Bronchial epithelial cell (primary cell): ENCODE measurements at places on chromosomes 6 and 20.

GRCh38 chr6:111793711-111794111, 79.5 kb downstream of the FYN start:
- no peak for DNase-seq

- DNase-seq: no peak
Observed at GRCh38 chr6:142695016-142695415, 250.0 kb downstream of the HIVEP2 start.

GRCh38 chr6:15312500-15312899, 66.6 kb downstream of the JARID2 start:
- peak; percentile 43 for DNase-seq

DNA sequence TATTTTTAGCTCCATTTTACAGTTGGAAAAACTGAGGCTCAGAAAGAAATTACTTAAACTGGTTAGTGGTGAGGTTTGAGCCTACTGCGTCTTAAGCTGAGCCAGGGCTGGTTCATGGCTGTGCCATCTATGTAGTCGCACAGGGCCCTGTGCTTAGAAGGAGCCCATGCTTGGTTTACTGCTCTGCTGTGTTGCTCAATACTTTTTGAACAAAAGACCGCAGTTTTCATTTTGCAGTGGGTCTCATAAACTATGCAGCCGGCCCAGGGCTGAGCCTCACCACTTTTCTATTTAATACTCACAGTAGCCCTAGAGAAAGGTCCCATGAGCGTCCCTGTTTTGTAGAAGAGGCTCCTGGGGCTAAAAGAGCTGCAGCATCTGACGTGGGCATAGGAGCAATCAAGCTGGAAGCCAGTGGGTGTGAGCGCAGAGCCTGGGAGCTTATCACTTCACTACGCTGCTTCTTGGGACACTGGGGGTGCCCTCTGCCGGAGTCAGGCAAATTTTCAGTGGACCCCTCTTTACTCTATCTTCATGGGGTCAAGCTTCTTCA, 501 bp downstream of the SIRPB2 start:
- no peak for DNase-seq

DNA sequence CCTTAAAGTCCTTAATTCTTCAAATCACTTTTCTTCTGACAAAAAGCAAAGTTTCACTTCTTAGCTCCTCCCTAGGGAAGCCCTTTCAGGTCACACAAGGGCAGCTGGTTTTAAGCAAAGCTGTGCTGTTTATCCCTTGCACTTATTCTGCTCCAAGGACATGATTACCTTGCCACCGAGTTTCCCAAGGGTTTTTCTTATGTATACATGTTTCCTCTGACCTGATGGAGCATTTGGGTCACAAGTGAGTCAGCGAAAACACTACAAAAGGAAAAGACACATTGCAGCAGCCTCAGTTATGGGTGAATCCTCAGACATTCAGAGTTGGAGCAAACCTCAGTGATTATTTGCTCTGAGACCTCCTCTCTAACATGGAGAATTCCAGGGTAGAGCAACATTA, 26.6 kb upstream of the ILRUN start:
- DNase-seq: peak; percentile 26

DNA sequence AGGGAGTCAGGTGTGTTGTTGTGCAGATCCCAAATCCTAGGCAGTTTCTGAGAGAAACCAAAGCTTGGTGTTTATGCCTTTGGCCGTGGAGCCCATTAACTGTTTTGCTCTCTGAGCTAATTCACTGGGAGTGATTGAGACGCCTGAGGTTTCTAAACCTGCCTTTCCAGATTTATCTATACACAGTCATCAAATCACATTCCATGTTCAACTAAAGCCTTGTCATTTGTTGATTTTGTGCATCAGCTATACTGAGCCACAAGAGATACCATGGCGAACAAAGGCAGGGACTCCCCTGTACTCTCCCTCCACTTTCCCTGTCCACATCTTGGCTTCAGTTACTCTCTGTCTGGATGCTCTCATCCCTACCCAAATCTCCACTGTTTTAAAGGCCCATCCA, 229.7 kb upstream of the PMEPA1 start:
- peak; percentile 51 for DNase-seq

DNA sequence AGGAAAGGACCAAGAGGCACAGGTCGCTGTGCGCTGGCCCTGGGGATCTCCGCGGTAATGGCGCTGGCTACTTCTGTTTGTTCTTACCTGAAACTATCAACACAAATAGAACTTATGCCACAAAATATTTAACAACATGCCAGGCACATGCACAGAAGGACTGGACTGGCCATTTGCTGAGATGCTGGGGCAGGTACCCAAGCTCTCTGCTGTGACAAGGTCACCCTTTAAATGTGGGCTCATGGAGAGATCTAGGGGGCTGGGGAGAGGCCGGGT, 28.0 kb upstream of the PXDC1 start:
- no peak for DNase-seq

GRCh38 chr6:107488174-107488874, 1.6 kb upstream of the SOBP start:
- no peak for DNase-seq

GRCh38 chr6:130407032-130407431, 41.2 kb downstream of the TMEM200A start:
- DNase-seq: no peak

GRCh38 chr20:52799130-52799529, 173.0 kb upstream of the TSHZ2 start:
- DNase-seq: no peak

- DNase-seq: no peak
Observed at GRCh38 chr6:160775792-160776580, 73.9 kb downstream of the PLG start.

- DNase-seq: no peak
Observed at GRCh38 chr6:133040803-133041419, 200.2 kb upstream of the EYA4 start.

- DNase-seq: peak; percentile 55
Observed at GRCh38 chr6:167140589-167141474, 16.9 kb downstream of the GPR31 start.

DNA sequence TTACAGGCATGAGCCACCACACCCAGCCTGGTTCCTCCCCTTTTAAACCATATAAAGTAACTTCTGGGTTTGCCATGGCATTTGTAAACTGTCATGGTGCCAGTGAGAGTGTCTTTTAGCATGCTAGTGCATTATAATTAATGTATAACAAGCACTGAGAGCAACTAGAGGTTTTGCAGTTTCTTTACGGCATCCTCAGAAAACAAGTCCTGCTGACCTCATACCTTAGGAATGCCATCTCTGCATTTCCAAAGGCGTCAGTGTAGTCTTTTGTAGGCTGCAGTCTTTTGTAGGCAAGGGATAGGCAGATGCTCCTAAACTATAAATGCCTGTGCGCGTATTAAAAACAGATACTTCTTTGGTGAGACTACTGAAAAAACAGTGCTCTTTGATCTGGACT, 75.0 kb upstream of the EZR start:
- peak; percentile 82 for DNase-seq

GRCh38 chr6:138685257-138685656, 88.3 kb upstream of the CCDC28A start:
- DNase-seq: peak; percentile 93
